Hindlimb muscle (tissue), 1 donor: ENCODE measurements at places on chromosomes 12 and 14. TPM values are rescaled to one million over a fixed set of nuclear protein-coding genes. Genes with fewer than 3 reads are reported as not detected.

GRCh38 chr12:26728205-26729050, 104.6 kb downstream of the ITPR2 start:
- DNase-seq, result no peak

DNA sequence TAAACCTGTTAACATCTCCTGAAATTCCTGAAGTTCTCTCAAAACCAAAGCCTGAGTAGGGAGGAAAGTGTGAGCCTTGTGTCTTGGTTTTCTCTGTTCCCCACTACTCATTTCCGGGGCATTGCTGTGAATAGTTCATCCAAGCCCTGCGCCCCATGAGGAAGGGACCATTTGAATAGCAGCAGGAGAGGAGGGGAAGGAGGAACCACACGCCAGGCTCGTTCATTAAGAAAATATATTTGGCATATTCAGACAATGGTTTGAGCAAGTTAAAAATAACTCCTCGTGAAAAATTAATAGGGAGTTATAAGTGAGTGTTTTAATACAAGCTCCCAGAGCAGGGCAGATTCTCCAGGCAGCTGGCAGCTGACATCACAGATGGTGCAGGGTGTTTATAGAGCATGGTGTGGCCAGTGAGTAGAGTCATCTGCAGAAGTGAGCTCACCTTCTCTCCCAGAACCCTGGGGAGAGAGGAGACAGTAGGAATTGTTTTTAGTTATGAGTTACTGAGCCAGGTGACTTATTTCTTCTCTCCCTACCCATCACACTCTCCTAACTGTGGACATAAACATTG, 29.5 kb upstream of the CISTR start:
- DNase-seq, result no peak

DNA sequence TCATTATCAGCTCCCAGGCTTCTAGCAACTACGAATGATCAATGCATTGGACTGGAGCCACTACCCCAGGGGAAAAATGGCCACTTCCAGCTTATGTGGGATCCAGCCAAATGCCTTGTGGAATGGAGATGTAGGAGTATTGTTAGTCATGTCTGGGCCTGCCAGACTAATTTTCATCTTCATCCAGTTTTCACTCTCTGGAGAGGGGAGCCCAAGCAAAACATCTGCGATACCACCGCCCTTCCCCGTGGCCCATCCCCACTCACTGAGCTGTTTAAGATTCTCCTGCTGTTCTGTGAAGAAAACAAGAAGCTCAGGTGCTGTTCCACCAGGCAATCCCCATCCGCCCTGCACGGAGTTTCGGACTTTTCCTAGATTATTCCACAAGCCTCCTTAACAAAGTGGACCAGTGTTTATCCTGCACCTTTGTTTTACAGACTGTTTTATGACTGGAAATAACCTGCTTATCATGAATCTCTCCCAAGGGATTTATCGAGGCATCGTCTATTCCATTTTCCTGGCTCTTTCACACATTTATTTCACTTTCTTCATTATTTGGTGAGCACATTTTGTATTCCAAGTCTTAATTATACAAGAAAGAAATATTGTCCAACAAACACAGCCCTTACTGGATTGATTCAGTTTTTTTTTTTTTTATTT, 35.5 kb upstream of the MAX start:
- no peak for DNase-seq

DNA sequence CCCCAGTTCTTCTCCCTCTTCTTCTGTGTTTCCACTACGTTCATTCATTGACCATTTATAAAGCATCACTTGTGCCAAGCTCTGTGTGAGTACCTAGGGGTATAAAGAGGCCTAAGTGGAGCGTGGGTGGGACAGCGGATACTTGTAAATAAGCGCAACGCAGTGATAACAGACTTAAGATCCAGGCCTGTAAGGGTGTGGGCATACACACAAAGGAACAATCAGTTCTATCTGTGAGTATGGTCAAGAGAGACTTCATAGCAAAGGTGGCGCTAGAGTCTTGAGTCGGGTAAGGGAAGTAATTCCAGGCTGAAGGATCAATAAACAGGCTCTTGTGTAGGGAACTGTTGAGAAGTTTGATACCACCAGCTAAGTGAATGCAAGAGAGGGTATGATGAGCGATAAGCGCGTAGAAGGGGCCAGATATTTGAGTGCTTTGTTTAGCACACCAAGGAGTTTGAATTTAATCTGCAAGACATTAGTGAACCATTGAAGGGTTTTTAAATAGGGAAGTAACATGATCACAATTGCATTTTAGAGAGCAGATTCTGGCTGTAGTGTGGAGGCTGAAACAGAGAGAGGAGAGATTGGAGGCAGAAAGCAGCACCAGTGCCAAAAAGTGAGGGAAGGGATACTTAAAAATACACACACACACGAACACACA, 1.0 kb upstream of the GXYLT1 start:
- no peak for DNase-seq

GRCh38 chr14:68822132-68822651, 29.3 kb upstream of the ZFP36L1 start:
- no peak for DNase-seq

GRCh38 chr12:46970636-46971035, 108.8 kb upstream of the PCED1B start:
- DNase-seq, result no peak

GRCh38 chr12:104689635-104690034, 232.9 kb downstream of the CHST11 start:
- no peak for DNase-seq

DNA sequence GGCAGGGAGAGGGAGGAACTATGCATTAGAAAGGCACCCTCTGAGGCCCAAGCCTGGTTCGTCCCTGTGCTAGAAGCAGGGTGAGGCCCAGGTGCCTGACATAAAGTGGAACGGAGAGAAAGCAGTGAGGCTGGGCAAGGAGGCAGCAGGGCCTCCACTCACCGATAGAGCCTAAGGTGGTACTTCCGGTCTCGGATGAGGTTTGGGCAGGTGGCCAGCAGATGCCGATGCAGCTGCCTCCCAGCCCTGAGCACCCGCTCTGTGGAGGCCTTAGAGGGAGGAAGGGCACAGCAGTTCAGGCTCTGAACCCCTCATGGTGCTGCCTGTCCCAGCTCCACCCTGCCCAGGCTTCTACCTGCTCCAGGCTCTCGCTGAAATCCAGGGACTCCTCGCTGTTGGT, 7.1 kb downstream of the RAPGEF3 start:
- DNase-seq, result no peak

DNA sequence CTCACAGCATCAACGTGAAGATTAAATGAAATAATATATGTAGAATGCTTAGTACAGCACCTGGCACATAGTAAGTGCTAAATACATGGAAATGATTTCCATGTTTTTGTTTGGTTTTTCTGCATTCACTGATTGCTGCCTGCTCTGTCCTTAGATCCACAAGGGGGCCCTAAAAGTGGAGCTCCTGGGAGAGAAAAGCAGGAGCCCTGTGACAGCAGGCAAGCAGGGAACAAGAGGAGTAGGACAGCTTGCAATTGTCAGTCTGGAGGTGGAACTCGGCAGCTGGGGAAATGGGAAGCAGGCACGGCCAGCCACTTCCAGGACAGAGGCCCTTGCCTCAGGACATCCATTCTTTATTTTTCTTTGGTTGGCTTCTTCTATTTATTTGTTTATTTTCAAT, 292.9 kb downstream of the BMP4 start:
- no peak for DNase-seq

DNA sequence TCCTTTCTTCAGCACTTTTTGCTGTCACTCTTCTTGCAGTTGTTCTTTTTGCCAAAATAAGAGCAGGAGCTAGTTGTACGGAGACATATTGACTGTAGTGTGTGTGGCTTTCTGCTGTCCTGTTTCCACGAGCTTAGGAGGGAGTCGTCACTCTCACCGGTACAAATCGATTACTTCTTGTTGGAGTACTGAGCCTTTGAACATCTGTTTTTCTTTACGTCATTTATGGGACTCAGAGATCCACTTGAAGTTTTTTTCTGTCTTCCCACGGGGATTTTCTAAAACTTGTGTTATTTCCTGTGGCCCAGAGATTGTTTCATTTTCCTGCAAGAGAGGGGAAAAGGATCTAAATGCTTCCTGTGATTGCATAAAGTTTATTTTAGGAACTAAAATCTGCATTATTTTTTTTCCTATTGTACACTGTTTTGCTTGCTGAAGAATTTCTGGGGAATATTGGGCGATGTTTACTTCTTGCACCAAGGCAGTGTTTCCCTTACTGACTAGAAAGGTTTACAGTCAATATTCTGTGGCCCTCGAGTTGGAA, 199.8 kb upstream of the ARHGAP5 start:
- peak; percentile 68 for DNase-seq

Gene KRT74
- polyA plus RNA-seq, result not detected

Gene MMP17
- 6.5 TPM for polyA plus RNA-seq

Gene CACNB3
- 12.2 TPM for polyA plus RNA-seq

Gene GPRC5A
- 1.4 TPM for polyA plus RNA-seq

Gene DDN
- 32.5 TPM for polyA plus RNA-seq

Gene RASSF8
- 18.2 TPM for polyA plus RNA-seq

Gene IQSEC3
- polyA plus RNA-seq, result 2.9 TPM

Gene ANO2
- polyA plus RNA-seq, result 3.9 TPM

Gene P2RX2
- not detected for polyA plus RNA-seq
